Subcutaneous preadipocyte (primary cell): ENCODE measurements at places on chromosomes 11 and 22. TPM values are rescaled to one million over a fixed set of nuclear protein-coding genes. Genes with fewer than 3 reads are reported as not detected.

The C11orf97 gene
- not detected in 2 replicates for total RNA-seq

The C22orf23 gene
- total RNA-seq = 0.37 and 0.98 TPM in 2 replicates

The CECR2 gene
- under 0.01 TPM in 1 of 2 replicates, not detected in the other for total RNA-seq

The EMSY gene
- total RNA-seq = 16.5 and 21.1 TPM in 2 replicates

The TSPAN18 gene
- total RNA-seq = not detected in 2 replicates

The PIWIL4 gene
- 1.8 TPM in 2 replicates for total RNA-seq

The PRAME gene
- total RNA-seq = 0.20 and 0.37 TPM in 2 replicates

The SCGB1D2 gene
- total RNA-seq = not detected in 2 replicates

The TNKS1BP1 gene
- 72.5 and 73.9 TPM in 2 replicates for total RNA-seq

The SYT8 gene
- not detected in 2 replicates for total RNA-seq

The SLC22A6 gene
- not detected in 2 replicates for total RNA-seq

The ADORA2A gene
- 1.1 and 4.1 TPM in 2 replicates for total RNA-seq

The CDHR5 gene
- not detected in 2 replicates for total RNA-seq

The MB gene
- total RNA-seq = not detected in 2 replicates

The MAJIN gene
- not detected in 2 replicates for total RNA-seq

The EMID1 gene
- under 0.01 TPM in 1 of 2 replicates, not detected in the other for total RNA-seq

The SYT9 gene
- under 0.01 TPM in 1 of 2 replicates, not detected in the other for total RNA-seq

The HORMAD2 gene
- total RNA-seq = not detected in 2 replicates

The OSBP gene
- total RNA-seq = 31.6 and 34.6 TPM in 2 replicates

The PDGFD gene
- 0.39 and 1.5 TPM in 2 replicates for total RNA-seq

The GSTT2B gene
- 0.39 and 8.5 TPM in 2 replicates for total RNA-seq

The SNX32 gene
- 1.2 and 2.9 TPM in 2 replicates for total RNA-seq

The PRDX5 gene
- 92.1 and 148 TPM in 2 replicates for total RNA-seq

The IRF7 gene
- 5.1 and 6.1 TPM in 2 replicates for total RNA-seq

The GGT5 gene
- total RNA-seq = 22.0 and 24.0 TPM in 2 replicates

The INSC gene
- 6.2 and 12.7 TPM in 2 replicates for total RNA-seq

The OR5A1 gene
- not detected in 2 replicates for total RNA-seq

The MTA2 gene
- 95.2 and 143 TPM in 2 replicates for total RNA-seq

The MS4A7 gene
- total RNA-seq = not detected in 2 replicates

The FOLR2 gene
- total RNA-seq = not detected in 2 replicates

The PANX3 gene
- not detected in 2 replicates for total RNA-seq

The TTC36 gene
- 0.20 TPM in 1 of 2 replicates, not detected in the other for total RNA-seq

The HBG1 gene
- not detected in 2 replicates for total RNA-seq

The TIGD3 gene
- under 0.01 TPM in 2 replicates for total RNA-seq

The APOL5 gene
- total RNA-seq = under 0.01 TPM in 1 of 2 replicates, not detected in the other

The UPK3A gene
- total RNA-seq = not detected in 2 replicates
